ENCODE measurements at places on chromosomes 5 and 9.

GRCh38 chr9:92634712-92635605 is 35.0 kb downstream of the IPPK start:
- DNase-seq, result peak; percentile 23

DNA sequence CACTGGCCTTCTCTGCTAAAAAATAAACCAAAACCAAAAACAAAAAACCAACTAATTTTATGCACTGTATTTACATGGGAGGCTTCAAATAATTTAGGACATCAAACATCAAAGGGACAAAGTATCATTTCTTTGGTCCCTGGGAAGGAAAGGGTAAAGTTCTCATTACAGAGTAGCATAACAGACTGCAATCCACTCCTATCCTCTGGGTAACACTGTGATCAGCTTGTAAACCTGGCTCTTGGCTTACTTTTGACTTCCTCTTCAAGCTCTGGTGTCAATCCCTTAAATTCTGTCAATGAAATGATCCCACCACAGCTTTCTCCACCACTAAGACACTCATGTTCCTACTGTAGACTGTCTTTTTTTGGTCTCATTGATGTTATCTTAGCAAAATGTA is 69.8 kb upstream of the VCAN start:
- no peak for DNase-seq

DNA sequence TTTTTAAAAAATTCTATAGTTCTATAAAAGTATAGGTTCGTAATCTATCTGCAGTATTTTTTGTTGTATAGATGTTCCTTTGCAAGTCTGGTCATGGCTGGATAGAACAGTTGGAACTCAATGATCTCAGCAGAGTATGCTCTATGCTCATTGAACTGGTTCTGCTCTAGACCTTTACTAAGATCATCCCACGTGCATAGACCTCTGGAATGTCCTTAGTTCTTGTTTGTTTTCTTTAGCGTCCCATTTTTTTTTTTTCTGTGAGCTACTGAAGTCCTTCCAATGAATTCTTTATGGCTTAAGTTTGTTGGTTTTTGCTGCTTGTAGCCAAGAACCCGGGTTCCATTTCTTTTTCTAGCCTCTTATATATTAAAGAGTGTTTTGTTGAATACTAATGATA is 3.5 kb downstream of the TMEM38B start:
- DNase-seq, result no peak

DNA sequence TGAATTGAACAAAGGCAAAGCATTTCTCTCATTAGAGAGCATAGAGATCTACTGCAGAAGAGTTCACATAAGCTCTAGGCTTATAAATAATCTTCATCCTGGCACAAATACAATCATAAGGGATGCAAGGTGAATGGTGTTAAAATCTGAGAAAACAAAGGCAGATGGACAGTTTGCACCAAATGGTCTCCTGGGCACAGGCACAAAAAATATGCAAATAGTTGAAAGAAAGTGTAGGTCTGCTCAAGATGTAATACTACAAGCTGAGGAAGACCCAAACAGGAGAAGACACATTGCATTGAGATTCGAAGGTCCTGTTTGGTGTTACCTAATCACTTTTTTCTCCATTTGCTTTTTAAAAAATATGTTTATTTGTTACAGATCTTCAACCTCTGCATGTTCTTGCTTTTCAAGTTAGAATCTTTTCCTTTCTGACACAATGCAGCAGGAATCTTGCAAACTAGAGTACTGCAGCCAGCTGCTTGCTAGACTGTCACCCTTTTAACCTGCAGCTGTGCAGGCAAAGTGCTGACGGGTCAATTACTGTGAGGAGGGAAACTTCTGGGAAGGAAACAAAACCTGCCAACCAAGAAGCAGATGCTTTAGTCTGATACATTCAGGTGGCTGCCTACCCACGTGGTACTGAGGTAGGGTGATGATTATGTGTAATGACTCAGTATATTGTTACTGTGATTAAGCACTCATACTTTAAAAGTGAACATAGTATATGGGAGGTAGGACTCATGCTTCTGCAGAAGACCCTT is 1048.6 kb upstream of the SEMA6A start:
- no peak for DNase-seq
